ENCODE measurements at places on chromosomes 16 and 17.

- no peak for DNase-seq
Observed at GRCh38 chr16:2465653-2466415, 5.3 kb upstream of the NTN3 start.

DNA sequence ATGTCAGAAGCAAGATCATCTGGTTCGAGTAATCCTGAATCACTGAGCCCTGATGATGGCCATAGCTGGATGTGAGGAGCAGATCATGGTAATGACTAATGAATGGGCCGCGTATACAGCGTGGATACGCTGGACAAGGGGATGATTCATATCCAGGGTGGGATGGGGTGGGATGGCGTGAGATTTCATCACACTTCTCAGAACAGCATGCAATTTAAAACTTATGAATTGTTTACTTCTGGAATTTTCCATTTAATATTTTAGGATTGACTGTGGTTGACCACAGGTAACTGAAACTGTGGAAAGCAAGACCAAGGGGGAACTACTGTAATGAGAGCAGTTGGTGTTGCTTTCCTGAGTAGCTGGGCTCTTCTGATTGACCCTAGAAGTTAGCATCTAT lies 225.5 kb downstream of the STX8 start:
- DNase-seq = no peak

- DNase-seq = no peak
Observed at GRCh38 chr16:69523566-69524305, 42.0 kb upstream of the NFAT5 start.

DNA sequence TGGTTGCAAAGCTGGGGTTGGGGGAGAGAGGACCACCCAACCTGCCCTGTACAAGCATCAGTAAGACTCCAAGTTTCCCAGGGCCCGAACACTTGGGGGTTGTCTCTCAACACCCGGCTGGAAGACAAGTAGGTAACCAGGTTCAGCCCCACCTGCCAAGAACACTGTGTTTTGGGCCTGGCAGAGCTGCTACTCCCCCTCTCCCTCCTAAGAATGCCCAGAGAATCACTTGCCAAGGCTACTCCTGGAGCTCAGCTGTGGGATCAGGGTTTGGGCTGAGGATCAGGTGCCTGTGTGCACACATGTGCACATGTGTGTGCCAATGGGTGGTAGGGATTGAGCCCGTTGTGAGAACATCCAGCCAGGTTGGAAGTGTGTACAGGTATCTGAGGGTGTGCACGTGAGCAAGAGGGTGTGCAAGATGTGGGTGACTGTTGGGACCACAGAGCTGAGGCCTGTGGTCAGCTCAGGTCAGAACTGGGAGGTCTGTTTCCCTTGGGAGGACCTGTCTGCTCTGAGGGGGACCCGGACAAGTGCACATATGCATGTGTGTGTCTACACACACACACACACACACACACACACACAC lies 2.3 kb downstream of the HSD11B2 start:
- no peak for DNase-seq

GRCh38 chr16:17026600-17027242 lies 444.0 kb downstream of the XYLT1 start:
- no peak for DNase-seq

DNA sequence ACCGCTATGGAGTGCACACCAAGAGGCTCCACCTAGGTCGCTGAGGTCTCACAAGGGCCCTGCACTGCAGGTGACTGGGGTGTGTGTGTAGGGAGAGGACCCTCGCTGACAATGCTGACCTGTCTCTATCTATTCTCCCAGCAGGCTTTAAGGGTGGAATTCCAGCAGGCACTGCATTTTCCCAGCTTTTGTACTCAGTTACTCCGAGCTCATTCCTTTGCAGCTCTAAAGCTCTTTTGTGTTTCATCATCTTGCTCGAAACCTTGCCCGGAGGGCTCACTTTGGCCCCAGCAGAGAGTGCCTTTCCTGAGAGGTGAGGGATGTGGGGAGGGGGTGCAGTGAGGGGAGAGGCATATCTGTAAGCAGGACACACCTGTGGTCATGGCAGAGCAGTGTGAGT lies 39.3 kb downstream of the SMPD3 start:
- DNase-seq = no peak

DNA sequence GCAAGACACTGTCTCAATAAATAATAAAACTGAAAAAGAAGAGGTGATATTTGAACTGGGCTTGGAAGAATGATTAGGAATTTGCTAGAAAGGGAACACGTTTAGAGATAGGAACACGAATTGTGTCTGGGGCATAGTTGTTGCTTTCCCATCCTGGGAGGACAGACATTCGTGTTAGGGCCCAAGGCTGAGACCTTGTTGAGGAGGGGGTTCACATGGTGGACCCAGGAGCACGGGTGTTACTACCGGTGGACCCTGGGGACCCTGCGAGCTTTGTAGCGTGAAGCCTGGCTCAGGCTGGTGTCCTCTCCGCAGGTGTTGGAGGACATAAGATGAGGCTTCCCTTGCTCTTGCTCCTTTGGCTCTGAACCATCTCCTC lies 1.2 kb downstream of the ACSF3 start:
- DNase-seq = no peak

DNA sequence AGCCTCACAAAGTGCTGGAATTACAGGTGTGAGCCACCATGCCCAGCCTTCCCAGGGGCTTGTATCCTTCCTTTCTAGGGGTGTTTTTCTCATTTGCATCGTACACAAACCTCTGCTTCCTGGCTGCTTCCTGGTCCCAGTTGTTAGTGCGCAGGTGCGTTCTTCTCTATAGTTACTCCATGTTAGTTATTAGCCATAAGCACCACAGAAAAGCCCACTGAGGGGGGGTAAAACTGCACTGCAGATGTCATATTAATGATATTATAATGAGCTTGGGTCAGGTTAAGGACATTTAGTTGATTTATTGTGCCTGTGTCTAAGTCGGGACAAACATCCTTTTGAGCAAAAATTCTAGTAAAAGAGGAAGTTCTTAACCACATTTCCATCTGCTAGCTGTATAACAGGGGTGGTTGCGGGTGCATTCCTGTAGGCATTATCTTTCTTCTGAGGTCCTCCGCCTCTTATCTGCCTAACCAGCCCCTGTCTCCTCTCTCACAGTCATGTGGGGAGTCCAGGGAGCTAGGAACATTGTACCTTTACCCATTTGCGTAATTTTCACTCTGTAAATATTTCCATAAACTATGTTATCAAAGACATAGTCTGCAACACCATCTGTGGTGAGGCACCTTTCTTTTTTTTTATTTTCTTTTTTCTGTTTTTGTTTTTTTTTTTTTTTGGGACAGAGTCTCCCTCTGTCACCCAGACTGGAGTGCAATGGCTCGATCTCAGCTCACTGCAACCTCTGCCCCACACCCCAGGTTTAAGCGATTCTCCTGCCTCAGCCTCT lies 23.6 kb upstream of the ATF7IP2 start:
- DNase-seq = no peak

DNA sequence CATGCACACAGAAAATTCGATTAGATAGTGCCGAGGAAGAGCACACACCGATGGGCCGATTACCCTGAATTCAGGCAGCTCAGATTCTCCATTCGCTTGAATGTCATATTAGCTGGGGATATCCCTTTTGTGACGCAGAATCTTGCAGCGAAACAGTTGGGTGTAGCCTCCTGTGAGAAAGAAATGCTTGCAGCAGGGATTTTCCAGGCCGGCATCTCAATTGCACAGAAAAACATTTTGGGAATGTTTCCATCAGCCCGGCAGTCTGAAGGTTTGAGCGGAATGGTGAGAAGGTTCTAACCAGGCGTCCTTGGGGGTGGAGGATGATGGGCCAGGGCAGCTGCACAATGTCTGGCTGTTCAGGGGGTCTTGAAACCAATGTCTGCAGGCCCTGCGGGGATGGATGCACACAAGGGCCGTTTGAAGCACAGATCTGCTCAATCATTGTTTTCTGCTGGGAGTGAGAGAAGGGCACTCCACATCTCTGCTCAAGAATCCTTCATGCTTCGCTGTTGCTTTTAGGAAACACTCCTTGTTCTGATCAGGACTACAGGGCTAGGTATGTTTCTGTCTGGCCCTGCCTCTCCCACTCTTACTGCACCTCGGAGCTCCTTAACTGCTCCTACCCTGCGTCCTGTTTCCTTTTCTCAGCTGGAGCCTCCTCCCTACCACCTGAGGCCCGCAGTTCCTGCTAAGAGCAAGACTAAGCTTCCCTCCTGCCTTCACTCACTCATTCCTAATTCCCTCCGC lies 94.6 kb downstream of the CMIP start:
- DNase-seq = no peak

DNA sequence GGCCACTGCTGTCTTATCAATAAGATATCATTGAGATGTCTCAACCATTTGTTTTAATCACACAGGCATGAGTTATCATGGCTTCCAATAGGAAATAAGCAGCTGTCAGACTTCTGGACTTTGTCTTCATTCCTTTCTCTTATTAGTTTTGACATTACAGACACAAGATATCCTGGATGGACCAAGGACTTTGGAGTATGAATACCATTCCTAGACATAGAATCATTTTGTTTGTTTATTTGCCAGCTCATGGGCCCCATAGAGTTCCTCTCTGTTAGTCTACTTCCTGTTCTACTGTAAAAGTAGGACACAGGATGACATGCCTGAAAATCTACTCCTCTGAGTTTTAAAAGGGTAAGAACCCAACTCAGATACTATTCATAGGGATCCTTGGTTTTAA lies 77.7 kb upstream of the KCNJ16 start:
- DNase-seq = no peak

DNA sequence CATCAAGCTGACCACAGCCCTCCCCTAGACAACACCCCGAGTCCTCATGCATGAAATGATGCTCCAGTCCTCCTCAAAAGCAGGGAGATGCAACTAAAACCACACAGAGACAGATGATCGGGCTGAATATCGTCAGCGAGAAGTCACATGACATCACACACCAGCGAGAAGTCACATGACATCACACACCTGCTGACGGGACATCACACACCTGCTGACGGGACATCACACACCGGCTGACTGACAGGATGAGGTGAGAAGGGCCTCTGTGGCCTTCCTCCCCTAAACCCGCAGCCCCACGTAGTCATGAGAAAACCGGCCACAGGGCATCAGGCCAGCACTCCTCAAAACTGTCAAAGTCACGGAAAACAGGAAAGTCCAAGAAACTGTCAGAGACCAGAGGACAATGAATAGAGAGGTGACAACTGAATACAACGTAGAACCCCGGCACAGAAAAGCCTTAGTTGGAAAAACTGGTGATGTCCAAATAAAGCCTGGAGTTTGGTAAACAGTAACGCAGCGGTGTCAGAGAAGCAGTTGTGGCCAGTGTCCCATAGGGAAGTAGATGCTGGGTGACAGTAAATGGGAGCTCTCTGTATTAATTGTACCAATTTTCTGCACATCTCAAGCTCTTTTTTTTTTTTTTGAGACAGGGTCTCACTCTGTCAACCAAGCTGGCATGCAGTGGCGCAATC lies 14.3 kb downstream of the LITAF start:
- DNase-seq = no peak

DNA sequence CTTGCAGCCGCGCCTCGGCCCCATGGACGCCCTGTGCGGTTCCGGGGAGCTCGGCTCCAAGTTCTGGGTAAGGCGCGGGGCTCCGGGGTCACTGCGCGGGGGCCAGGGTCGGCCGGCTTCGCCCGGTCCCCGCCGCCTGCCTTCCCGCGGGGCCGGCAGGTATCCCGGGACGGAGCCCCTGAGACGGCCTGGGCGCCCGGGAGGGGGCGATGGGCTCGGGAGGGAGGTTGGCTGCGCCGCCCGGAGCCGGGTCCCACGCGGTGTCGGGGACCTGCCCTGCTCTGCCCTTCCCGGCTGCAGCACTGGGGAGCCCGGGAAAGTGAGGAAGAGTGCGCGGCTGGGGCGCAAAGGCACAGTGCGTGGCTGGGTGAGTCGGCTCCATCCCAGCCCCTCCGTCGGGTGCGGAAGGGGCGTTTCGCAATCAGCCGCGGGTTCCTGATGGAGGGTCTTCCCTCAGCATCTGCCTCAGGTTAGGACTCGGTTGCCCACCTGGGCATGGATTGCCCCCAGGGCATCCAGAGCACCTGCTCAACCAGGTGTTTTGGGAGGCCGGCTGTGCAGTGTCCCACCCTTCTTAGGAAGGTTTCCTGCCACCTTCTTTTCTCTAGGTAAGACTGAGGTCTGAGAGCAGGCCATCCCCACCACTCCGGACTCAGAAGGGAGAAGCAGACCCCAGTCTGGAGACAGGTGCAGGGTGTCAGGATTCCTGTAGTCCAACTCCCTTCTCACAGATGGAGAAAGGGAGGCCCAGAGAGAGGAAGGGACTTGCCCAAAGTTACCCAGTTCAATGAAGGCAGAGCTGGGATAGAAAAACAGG lies 442 bp downstream of the ABCC3 start:
- no peak for DNase-seq

DNA sequence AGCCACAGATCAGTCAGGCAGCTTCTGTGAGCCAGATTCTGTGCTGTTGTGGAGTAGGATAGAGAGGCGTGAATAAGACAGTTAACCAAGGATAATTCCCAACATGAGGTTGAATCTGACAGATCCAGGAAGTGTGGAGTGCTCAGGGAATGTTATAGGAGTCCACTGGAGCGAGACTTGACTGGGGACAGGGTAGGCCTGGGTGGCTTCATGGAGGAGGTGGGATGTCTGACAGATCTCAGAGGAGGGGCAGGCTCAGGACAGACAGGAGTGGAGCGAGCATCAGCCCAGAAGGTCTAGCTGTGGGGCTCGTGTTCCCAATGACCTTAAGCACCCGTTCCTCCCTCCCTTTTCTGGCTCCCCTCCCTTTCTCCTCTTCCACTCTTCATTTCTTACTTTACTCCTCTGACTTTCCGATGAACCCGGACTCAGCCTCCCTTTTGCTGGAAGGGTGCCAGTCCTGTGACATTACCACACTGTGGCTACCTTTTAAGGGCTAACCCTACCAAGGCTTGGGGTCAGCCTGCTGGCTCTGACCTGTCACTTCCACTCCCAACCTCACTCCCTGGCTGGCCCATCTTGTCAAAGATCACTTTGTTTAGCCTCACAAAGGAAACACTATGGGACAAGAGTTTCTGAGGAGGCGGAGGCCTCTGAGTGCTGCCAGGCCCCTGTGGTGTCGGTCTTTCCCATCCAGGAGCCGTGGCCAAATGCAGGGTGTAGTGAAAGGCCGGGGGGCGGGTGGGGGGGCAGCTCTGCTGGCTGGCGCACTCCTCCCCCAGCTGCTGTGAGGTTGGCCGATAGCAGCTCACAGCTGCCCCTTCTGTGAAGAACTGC lies 28.5 kb upstream of the EFCAB13 start:
- DNase-seq = no peak

DNA sequence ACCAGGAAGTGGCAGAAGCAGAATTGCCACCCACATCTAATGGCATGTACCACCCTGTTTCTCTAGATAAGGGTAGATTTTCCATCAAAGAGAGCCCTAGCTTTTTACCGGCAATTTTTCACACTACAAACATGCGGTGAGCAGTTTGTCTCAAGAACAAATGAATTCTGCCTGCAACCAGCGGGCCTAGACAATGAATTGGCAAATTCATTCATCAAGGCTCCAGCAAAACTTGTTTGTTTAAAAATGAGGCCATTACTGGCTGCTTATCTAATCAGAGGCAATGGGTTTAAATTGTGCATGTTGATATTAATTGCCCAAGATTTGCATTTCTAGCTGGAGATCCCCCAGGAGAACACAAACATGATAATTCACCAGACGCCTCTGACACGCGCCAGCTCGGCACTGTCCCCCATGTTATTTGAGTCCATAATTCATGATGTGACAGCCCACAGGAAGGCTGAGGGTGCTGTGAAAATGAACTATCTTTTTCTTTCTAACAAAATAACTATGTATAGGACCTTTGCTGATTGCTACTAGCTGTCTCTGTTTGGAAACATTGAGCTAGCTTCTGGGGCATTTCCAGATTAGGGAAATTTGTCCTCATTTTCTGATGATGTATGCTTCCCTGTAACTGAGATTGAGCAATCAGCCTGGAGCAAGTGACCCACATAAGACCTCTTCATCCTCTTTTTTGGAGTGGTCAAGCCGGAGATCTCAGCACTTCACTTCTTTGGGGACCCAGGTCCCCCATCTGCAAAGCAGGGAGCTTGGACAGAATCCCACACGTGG lies 80.8 kb downstream of the CNGB1 start:
- DNase-seq = no peak
